ENCODE measurements at places on chromosomes 12 and 14. TPM values are rescaled to one million over a fixed set of nuclear protein-coding genes. Genes with fewer than 3 reads are reported as not detected.

DNA sequence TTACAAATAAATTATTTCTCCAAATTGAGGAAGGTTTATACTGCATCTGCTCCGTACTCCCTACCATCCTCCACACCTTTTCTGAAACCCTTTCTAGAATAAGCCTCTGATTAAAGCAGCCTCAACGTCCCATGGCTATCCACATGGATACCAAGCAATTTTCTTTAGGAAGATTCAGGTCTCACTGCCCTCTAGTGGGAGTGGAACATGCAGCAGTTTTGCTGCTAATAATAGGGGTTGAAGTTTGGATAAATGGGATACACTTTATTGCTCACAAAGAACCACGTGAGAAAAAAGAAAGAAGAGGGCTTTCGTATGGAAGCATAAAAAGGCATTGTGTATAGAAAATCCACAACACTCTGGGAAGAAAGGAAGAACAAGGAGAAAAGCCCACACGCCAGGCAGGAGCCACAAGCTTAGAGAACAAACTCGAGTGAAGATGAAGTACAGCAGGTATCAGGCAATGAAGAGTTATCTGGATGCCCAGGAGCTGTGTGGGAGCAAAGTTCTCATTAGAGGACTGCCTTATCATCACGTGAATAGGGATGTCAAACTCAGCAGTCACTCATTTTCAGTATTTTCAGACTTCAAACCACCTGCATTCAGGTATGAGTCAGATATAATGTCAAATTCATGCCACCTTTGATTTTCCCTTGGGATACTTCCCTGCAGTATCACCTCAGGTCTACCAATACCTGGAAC, 45.8 kb downstream of the CCER1 start:
- peak; percentile 17 for DNase-seq

GRCh38 chr14:93932642-93933041, 5.5 kb downstream of the FAM181A start:
- no peak for DNase-seq

- DNase-seq = no peak
These were observed 41.8 kb downstream of the VEZT start for GRCh38 chr12:95259368-95259767.

DNA sequence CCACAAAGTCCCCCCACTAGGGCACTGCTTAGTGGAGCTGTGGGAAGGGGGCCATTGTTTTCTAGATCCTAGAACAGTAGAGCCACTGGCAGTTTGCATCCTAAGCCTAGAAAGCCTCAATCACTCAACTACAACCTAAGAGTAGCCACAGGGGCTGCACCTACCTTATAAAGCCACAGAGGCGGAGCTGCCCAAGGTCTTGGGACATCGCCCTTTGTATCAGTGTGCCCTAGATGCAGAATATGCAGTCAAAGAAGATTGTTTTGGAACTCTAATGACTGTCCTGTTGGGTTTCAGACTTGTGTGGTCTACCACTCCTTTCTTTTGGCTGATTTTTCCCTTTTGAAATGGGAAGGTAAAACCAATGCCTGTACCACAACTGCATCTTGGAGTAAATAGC, 59.5 kb downstream of the ATP2B1 start:
- no peak for DNase-seq

DNA sequence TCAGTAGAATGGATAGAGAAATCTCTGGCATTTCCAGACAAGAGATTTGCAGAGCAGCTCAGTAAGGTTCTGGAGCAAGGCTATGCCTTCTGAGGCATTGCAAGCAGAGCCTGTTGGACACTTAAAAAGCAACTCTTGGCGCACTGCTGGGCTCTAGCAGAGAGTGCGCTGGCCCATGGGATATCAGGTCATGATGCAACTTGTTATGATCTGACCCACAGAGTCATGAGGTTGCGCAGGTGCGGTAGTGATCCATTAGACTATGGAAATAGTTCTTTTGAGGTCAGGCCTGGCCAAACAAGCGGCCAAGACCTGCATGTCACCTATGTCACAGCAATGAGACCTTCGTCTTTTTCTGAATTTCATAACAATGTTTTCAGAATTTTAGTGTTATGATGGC, 168.6 kb downstream of the TMTC3 start:
- no peak for DNase-seq

GRCh38 chr12:92702754-92703679, at the start of gene PLEKHG7:
PLEKHG7 (plus strand) TSS chr12:92702989; CDS start chr12:92706632, 3,643 bp downstream.
- no peak for DNase-seq

- no peak for DNase-seq
These were observed 48.5 kb upstream of the ARHGAP5 start for GRCh38 chr14:32028599-32028998.

GRCh38 chr12:67816269-67816668, 167.7 kb downstream of the DYRK2 start:
- DNase-seq = no peak

- no peak for DNase-seq
These were observed 3.2 kb downstream of the KCNJ8 start for GRCh38 chr12:21771311-21771710.

DNA sequence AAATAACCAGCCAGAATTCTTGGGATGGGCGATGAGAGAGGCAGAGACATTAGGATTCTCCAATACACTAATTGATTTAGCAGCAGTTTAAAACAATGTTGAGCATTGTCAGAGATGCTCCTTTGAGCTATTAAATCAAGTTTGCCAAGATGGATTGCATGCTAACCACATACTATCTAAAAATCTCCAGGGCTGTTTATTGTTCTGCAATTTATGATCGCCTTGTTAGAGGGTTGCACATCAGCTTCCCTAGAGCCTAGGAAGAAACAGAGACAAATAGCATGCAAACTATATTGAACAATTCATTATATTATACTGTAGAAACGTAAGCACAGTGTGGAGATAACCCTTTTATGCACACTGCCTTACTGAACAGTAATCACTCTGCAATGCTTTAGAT, 599.9 kb downstream of the SOX5 start:
- no peak for DNase-seq

DNA sequence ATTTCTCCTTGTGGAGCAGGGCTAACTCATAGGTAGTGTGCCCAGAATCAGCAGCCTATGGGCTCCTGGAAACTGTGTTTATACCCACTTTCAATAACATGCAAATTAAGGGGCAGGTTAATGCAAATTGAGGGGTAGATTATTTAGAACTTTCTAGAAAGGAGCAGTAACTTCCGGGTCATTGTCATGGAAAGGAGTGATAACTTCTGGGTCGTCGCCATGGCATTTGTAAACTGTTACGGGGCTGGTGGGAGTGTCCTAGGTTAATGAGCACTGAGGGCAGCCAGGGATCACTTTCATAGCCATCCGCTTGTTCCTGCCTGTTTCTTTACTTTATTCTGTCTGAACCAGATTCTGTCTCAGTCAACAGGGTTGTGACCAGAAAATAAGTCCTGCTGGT, 143.3 kb upstream of the RFLNA start:
- DNase-seq = no peak

DNA sequence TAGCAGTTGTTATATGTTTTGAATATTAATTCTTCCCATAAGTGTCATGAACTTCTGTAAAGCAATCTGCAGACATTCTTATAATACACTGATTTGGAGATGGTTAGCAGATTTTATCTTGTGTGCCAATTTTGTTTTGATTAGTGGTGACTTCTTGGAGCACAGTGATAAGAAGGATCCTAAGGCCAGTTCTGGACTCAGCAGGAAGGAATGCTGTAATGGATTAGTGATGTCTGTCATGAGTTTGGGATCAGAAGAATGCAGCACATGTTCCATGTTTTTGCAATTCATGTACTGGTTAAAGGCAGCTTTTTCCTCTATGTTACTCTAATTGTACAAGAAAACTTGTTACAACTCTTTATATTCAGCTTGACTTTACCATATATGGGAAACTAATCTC, 91.5 kb downstream of the UNC79 start:
- DNase-seq = no peak

GRCh38 chr12:106341086-106341877, 16.3 kb upstream of the POLR3B start:
- peak; percentile 45 for DNase-seq

- DNase-seq = peak; percentile 11
These were observed 799 bp downstream of the SLC38A6 start for GRCh38 chr14:60981633-60982455.

- peak; percentile 47 for DNase-seq
These were observed 29.8 kb downstream of the BRMS1L start for GRCh38 chr14:35855876-35856481.

GRCh38 chr14:37196604-37197420, 925 bp upstream of the MIPOL1 start:
- no peak for DNase-seq

- DNase-seq = no peak
These were observed 4.2 kb upstream of the TNS2 start for GRCh38 chr12:53045696-53046045.

GRCh38 chr12:55641595-55641994, 4.9 kb downstream of the OR10P1 start:
- DNase-seq = no peak

DNA sequence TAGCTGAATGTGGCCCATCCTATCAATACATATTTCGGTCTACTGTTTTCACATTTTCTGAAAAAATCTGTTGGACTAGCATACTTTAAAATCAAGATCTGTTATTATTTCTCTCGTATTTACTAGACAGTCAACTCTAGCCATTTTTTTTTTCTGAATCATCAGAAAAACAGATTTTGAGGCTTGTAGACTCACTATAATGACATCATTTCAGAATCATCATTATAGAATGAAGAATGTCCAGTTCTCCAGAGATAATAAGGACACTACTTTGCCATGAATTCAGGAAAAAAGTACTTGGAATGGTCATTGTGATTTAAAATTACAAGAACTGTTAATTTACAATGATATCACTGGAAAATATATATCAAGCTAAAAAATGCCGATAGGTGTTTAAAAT, 589.8 kb downstream of the KCNH5 start:
- no peak for DNase-seq

DNA sequence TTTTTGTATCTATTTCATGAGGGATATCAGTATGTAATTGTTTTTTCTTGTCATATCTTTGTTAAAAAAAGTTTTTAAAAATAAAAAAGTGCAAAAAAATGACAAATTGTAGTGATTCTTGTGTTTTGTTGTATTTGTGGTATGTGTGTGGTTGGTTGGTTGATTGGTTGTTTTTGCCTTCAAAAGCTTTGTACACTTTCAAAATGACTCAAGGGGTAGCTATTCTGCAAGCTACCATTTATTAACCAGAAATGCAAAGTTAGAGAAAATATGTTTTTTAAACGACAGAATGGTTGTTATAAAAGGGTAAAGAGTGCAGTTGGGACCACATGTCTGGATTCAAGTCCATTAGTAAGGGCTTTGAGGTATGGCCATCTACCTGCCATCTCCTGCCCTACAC, 119.3 kb downstream of the SLC35F4 start:
- no peak for DNase-seq

- DNase-seq = no peak
These were observed 83.0 kb upstream of the FAR2 start for GRCh38 chr12:29066011-29066588.

GRCh38 chr14:34983148-34983760, 462 bp downstream of the SRP54 start:
- no peak for DNase-seq

- DNase-seq = no peak
These were observed 8.5 kb downstream of the KRT85 start for GRCh38 chr12:52358575-52359350.

DNA sequence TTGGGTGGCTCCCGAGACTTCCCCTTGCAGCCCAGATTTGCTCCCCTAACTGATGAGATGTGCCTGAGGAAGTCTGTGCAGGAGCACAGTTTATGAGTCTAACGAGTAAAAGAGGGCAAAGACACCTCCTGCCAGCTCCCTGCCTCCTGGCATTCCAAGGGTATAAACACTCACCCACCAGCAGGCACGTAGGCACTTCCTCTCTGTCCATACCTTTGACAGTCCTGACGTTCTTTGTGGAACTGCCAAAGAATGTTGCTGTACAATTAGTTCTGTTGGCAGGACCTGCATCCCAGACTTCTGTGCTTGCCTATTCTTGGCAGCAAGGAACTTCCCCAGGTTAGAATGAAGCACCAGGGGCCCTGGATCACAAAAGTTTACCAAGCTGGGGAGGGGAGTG, 889.3 kb downstream of the BCL11B start:
- DNase-seq = no peak

DNA sequence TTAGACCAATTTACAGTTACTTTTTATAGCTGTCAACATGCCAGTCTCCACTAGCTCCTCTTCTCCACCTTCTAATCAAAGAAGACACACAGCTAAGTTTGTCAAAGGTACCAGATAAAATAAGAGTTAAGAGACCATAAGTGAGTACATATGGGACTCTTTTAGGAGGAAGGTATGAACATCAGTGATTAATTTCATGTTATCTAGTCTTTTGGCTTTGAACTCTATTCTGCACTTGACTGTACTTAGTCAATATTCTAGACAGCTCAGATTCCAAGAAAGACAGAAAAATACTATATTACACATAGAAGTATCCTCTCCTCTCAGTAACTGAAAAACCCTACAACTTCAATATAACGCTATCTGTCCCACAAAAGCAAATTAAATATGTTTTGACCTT, 28.1 kb downstream of the CAPRIN2 start:
- no peak for DNase-seq

DNA sequence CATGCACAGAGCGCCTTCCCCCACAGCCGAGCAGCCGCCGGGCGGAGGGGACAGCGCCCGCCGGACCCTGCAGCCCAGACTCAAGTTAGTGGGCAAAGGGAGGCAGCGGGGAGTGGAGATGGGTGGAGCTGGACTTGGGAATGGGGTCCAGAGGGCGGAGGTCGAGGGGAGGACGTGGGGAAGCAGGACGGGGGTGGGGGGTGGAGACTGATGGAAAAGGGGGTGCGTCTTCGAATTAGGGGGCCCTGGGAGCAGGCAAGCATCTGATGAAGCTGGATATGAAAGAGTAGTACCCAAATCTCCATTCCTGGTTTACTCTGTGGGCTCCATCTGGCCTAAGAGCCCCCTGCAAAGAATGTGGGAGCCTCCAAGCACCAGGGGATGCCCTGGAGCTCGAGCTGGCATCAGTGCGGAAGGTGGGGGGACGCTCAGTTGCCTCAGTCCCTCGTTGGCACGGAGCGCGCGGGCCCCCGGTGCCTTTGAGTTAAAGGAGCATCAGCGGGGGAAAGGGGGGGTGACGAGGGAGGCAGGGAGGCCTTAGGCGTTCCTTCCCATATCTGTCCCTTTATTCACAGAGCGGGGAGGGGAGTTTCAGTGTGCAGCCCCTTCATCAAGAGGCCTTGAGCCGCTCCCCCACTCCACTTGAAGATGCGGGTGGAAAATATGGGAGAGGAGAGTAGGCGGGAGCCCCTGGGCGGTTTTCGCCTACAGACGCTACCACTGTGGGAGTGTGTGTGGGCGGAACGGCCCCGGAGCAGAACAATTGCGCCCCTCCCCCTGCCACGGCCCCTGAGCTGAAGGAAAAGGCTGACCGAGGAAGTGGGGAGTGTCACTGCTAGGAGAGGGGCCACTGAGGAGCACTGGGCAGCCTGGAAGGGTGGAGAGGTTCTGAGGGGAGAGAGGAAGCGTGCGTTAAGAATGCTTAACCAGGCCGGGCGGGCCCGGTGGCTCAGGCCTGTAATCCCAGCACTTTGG, 644 bp downstream of the NAB2 start:
- DNase-seq = peak; percentile 69

GRCh38 chr12:20434996-20435395, 66.7 kb downstream of the PDE3A start:
- DNase-seq = no peak

The NKX2-1 gene
- polyA plus RNA-seq = not detected

The KRT6C gene
- polyA plus RNA-seq = not detected

The BEST3 gene
- polyA plus RNA-seq = 0.75 TPM

The HOXC4 gene
- 1.6 TPM for polyA plus RNA-seq

The CACNA1C gene
- 1.6 TPM for polyA plus RNA-seq

The FAM181A gene
- polyA plus RNA-seq = not detected

The CLEC1B gene
- not detected for polyA plus RNA-seq

The RIPK3 gene
- not detected for polyA plus RNA-seq

The TMX1 gene
- polyA plus RNA-seq = 16.1 TPM
